ENCODE measurements at places on chromosomes 4 and X.

GRCh38 chrX:1525583-1526355 is 11.2 kb downstream of the P2RY8 start:
- no peak for DNase-seq

DNA sequence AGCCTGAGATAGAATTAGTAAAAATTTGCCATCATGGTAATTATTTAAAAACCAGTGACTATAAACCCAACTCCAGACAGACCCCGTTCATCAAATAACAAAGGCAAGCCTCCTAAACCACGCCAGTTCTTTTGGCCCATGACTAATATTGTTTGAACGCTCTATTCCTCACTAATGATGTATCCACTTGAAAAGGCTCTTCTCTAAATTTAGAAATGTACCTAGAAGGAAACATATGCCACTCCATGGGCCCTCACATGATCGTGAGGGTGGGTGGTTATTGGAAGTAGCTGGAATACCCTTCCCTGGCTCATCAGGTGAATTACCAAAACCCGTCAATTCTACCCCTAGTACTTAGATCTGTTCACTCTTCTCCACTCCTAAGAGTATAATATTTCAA is 249.2 kb downstream of the COL25A1 start:
- no peak for DNase-seq

DNA sequence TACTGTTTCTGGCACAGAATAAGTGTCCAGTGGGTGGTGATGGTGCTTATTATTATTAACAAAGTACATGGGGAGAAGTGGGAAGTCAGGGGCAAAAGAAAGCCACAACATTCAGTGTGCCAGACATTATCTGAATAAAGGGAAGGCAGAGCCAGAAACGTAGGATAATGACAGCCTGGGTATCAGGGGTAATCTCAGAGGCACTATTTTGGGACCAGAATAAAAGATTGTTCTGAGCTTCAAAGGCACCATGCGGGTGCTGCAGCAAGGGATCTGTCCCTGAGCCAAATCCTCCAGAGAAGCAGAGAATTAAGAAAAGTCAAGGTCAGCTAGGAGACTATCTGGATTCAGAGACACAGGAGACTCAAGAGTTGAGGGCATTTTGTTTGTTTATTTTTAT is 328.8 kb upstream of the GATB start:
- no peak for DNase-seq

DNA sequence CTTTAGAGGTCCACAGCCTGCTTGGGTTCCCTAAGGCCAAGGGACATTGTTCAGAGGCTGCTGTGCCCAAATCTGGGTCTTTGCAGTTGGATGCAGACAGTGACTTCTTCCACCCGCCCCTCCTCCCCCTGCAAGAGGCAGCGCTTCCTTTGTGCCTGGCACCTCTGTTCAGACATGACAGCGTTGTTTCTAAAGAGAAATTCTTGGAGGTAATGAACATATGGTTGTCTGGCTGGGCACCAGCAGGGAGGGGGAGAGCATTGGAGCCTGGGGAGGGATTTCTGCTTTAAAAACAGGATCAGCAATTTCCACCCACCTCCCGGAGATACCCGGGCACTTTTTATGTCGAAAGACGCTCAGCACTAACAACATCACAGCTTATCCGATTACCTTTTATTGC is 51.5 kb downstream of the PSAPL1 start:
- no peak for DNase-seq

DNA sequence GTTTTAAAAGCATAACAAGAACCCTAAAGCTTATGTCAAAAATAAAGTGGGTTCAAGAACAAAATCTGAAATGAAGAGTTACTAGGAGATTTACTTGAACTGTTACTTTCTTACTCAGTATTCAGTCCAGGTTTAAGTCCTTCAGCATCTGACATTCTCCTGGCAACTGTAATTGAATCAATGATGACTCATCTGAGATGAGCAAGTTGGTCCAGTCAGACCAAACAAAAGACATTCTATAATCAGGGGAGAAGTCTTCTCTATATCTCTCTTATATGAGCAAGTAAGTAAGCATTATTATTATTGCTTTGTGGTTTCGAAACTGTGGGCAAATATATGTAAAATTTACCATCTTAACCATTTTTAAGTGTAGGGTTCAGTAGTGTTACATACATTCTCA is 34.6 kb downstream of the MAP9 start:
- no peak for DNase-seq

DNA sequence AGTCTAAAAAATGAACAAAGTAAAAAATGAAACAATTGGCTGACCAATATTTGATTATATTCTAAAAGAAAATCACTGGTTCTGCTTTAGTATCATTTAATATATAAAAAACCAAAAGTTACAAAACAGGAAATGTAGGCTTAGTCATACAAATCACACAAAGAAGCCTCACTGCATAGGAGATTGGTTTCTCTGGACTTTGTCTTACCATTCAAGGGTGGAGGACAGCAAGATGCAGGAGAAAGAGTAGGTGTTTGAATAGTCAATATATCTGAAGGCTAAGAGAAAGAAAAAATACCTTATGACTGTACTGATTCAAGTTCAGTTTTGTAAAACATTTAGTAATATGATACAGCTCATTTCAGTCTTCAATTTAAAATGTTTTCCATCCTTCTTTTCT is 28.6 kb upstream of the TAF9B start:
- no peak for DNase-seq

- DNase-seq = no peak
Observed at GRCh38 chr4:59535541-59535940, 1664.6 kb upstream of the ADGRL3 start.

Data from activated T-helper 9 cell treated with anti-CD3 and anti-CD28 coated beads, Interleukin-2, amount 50 U/mL, for 16 hours (primary cell).